ENCODE measurements at places on chromosomes 4 and X. TPM values are rescaled to one million over a fixed set of nuclear protein-coding genes. Genes with fewer than 3 reads are reported as not detected.

Gene KANTR
- 4.5 TPM for total RNA-seq

DNA sequence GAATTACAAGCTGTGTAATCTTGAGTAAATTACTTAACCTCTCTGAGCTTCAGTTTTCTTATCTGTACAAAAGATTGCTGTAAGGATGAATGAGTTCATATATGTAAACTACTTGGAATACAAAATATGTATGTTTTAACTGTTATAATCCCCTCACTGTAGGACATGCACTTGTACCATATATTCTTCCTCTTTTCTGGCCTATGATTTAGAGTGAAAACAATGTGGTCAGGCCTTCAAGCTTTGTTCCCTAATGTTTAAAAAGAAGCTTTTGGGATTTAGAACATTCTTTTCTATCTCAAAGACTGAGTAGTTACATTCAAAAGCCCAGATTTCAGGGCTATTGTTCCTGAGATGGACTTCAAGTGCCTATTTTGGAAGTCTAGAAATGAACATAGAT is 26.7 kb upstream of the GPRIN3 start:
- no peak for DNase-seq

Gene ZCCHC12
- not detected for total RNA-seq

GRCh38 chrX:8504451-8504850 is 39.8 kb downstream of the VCX3B start:
- DNase-seq: peak; percentile 41

DNA sequence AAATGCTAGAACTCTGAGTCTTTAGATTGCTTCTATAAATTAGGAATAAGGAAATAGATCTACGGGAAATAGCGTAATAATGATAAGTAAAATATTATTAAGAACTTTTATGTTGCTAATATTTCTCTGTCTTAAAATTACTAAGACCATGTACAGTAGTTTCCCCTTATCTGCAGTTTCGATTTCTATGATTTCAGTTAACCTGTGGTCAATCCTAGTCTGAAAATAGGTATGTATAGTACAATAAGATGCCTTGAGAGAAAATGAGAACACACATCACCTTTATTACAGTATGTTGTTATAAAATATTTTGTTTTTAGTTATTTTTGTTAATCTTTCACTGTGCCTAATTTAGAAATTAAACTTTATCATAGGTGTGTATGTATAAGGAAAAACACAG is 92.6 kb downstream of the CCSER1 start:
- DNase-seq: no peak

DNA sequence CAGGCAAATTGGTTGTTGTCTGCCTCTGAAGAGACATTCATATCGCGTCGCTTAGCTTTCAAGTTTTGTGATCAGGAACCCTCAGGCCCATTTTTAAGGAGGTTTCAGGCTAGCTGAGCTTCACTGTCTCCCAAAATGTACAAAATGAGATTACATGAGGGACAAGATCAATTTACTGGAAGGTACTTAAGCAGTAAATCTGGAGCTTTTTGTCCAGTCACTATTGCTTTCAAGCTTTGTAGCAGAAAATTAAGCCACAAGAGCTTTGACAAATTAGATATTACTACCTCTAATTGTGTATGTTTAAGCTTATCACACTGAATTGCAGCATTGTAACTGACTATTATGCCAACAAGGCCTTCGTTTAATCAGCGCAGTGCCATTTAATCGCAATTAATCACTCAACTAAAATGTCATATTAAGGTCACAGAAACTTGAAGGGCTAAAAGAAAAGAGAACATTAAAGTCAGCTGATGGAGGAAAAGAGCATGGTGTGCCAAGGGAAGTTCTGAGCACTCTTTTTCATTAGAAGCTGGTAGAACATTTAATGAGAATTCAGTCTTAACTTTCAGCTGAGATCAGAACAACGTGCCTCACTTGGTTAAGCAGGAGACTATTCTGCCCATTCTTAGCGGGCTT is 353.0 kb downstream of the FBXO8 start:
- no peak for DNase-seq

GRCh38 chr4:184648313-184649025 is 778 bp downstream of the CASP3 start:
- peak; percentile 48 for DNase-seq

GRCh38 chrX:123990602-123991001 is 29.1 kb downstream of the STAG2 start:
- DNase-seq: no peak

- DNase-seq: no peak
Measured at GRCh38 chr4:31294655-31295480, 574.7 kb downstream of the PCDH7 start.

Gene CXCL11
- total RNA-seq: not detected

Gene EPGN
- total RNA-seq: not detected

- peak; percentile 13 for DNase-seq
Measured at GRCh38 chrX:12984603-12985319, 9.9 kb downstream of the TMSB4X start.

Measured in Caki2 (cell line).